ENCODE measurements at places on chromosomes 7 and 10. TPM values are rescaled to one million over a fixed set of nuclear protein-coding genes. Genes with fewer than 3 reads are reported as not detected.

The CDC14C gene
- total RNA-seq = not detected

The SEMA3E gene
- total RNA-seq = 0.26 TPM

The DEPP1 gene
- 133 TPM for total RNA-seq

The ITPRID1 gene
- not detected for total RNA-seq

The SEC24C gene
- 48.4 TPM for total RNA-seq

The ADRB1 gene
- 7.2 TPM for total RNA-seq

The OR2A5 gene
- not detected for total RNA-seq

The KNDC1 gene
- total RNA-seq = not detected

The CLRN3 gene
- total RNA-seq = 0.13 TPM

The ATP6V1F gene
- 109 TPM for total RNA-seq

The DNAH11 gene
- 0.13 TPM for total RNA-seq

The TCF7L2 gene
- total RNA-seq = 2.1 TPM

The C10orf90 gene
- not detected for total RNA-seq

The AS3MT gene
- total RNA-seq = 0.76 TPM

The PRRT4 gene
- not detected for total RNA-seq

The ACTR1A gene
- 143 TPM for total RNA-seq

The MBL2 gene
- total RNA-seq = not detected

The NUTM2B gene
- total RNA-seq = under 0.01 TPM

The SFMBT2 gene
- 1.9 TPM for total RNA-seq

The OR9A2 gene
- total RNA-seq = not detected

The NYAP1 gene
- 2.1 TPM for total RNA-seq

The TUBAL3 gene
- total RNA-seq = not detected

The TEX36 gene
- not detected for total RNA-seq

The MSS51 gene
- total RNA-seq = 0.39 TPM

The BEND7 gene
- 4.9 TPM for total RNA-seq

The HECW1 gene
- not detected for total RNA-seq

The CYP3A7 gene
- not detected for total RNA-seq

The MMD2 gene
- total RNA-seq = not detected

The NDUFA5 gene
- total RNA-seq = 19.7 TPM

The SLC25A13 gene
- total RNA-seq = 21.6 TPM

The RNF148 gene
- total RNA-seq = 0.51 TPM

The TMEM254 gene
- 3.0 TPM for total RNA-seq

The TAS2R4 gene
- total RNA-seq = 0.51 TPM

The SPDYE11 gene
- total RNA-seq = not detected

The OR2A42 gene
- total RNA-seq = not detected

The ODAD2 gene
- 0.26 TPM for total RNA-seq

The DUS4L gene
- total RNA-seq = 4.1 TPM

The IDE gene
- 23.6 TPM for total RNA-seq

The SLC18A3 gene
- not detected for total RNA-seq

The NKX1-2 gene
- total RNA-seq = not detected

The INMT gene
- total RNA-seq = under 0.01 TPM

The CAV1 gene
- total RNA-seq = 1,184 TPM

The H2BK1 gene
- not detected for total RNA-seq

The CLCN1 gene
- total RNA-seq = not detected

The PPP1R9A gene
- total RNA-seq = 9.6 TPM

The FAM237B gene
- total RNA-seq = not detected

The COL28A1 gene
- not detected for total RNA-seq

The ASB4 gene
- total RNA-seq = not detected

The STEAP4 gene
- not detected for total RNA-seq

The ARHGAP12 gene
- 22.8 TPM for total RNA-seq

The KCP gene
- total RNA-seq = not detected

The HERPUD2 gene
- total RNA-seq = 21.7 TPM

Data from dermis microvascular lymphatic vessel endothelial cell (primary cell).